Small intestine (tissue), 16 donors: ENCODE measurements at places on chromosomes 7 and 10.

GRCh38 chr7:29194594-29195427 is at the start of gene CHN2:
TSS of gene CHN2 (plus strand) at chr7:29194775.
- peak; percentile 79 for DNase-seq

GRCh38 chr10:132526676-132527075 is 10.9 kb upstream of the INPP5A start:
- DNase-seq: no peak

- no peak for DNase-seq
Observed at GRCh38 chr10:44056206-44056605, 328.7 kb downstream of the CXCL12 start.

DNA sequence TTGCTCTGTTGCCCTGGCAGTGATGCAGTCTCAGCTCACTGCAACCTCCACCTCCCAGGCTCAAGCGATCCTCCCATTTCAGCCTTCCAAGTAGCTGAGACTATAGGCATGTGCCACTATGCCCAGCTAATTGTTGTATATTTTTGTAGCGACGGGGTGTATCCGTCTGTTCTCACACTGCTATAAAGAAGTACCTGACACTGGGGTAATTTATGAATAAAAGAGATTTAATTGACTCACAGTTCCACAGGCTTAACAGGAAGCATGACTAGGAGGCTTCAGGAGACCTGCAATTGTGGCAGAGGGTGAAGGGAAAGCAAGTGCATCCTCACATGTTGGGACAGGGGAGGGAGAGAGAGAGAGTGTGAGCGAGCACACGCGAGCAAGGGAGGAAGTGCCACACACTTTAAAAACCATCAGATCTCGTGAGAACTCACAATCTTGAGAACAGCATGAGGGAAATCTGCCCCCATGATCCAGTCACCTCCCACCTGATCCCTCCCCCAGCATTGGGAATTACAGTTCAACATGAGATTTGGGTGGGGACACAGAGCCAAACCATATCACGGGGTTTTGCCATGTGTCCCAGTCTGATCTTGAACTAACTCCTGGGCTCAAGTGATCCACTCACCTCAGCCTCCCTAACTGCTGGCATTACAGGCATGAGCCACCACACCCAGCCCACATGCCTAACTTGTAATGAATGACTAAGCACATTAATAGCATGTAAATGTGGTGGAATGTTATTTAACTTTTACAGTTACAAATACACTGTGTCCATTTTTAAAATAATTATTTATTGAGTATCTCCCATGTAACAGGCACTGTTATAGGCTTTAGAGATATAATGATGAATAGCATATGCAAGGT is 65.5 kb downstream of the RALA start:
- DNase-seq: peak; percentile 33

GRCh38 chr10:29535778-29536453 is 98.9 kb downstream of the SVIL start:
- no peak for DNase-seq

DNA sequence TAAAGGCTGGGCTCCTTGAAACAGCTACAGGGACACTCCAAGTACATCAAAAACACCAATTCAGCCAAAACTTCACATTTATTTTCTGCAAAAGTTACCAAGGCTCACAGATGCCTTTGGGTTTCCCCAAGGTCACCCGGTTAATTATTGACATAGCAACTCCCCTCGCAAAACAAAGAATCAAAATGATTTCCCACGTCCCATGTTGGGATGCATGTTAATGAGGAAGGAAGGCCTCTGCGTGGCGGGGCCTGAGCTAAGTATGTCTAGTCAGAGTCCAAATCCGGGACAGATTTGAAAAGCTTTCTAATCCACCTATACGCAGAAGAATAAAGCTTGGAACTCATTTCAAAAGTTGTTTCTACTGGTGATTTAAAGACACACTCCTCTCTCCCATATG is 535 bp upstream of the TMEM72 start:
- DNase-seq: no peak

- no peak for DNase-seq
Observed at GRCh38 chr7:38585572-38586354, 45.4 kb downstream of the AMPH start.

- no peak for DNase-seq
Observed at GRCh38 chr10:129912986-129913695, 50.9 kb downstream of the EBF3 start.

GRCh38 chr7:16066805-16067459 is 354.4 kb downstream of the CRPPA start:
- no peak for DNase-seq

DNA sequence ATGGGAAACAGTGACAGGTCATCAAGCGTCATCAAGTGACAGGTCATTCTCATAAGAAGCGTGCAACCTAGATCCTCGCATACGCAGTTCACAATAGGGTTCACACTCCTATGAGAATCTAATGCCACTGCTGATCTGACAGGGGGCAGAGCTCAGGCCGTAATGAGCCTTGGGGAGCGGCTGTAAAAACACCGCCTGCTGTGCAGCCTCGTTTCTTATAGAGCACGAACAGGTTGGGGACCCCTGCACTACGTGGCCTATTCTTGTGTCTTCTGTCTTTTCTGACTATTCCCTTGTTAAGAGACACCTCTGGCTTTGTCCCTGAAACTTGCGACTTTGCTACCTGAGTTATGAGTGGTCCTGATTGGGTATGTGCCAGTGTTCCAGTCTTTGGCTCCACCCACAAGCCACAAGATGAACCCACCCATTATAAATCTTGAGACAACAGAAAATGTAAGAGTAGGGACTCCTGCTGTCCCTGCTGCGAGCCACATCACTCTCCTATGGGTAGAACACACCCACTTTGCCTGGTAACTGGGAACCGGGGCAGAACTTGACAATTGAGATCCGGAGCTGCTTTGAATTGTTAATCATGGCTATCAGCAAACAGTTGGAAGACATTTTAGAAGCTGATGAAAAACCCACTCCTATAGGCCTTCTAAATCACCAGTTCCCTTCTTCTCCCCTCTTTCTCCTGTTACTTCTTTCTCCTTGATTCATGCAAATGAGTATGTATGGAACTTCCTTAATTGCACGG is 55.8 kb upstream of the EXOC4 start:
- no peak for DNase-seq

DNA sequence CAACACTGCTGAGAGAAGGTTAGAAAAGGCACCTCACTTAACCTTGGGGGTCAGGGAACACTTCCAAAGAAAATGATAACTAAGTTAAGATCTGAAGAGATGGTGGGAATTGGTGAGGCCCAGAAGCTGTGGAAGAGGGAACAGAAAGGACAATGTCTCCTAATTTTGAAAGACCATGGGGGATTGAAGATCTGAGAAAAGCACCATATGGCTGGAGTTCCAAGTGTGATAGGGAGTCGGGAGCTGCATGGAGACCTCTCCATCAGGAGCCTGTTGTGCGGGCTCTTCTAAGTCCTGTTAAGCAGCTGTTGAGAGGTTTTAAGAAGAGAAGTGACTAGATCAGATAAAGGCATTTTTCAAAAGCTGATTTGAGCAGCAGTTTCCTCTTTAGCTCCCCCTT is 254.3 kb downstream of the CDK14 start:
- no peak for DNase-seq
